ENCODE measurements at places on chromosomes 16 and 17.

DNA sequence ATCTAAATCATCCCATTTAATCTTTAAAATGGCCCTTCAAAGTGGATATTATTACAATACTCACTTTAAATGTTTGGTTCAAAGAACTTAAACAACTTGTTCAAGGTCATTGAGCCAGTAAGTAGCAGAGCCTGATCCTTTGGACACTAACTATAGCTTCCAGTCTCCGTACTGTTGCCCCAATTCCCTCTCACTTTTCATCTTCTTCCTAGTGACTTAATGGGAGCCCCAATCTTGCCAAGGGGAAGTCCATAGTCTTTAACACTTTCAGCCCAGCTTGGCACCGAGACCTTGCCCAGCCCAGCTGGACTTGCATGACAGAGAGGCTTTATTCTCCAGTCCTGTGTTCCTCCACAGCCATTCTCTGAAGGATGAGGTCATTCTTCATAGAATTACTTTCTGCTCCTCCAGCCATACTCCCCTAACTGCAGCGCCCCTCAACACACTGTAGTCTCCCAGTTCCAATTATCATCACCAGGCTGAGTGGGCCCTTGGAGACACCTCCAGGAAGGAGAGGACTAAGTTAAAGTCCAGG lies 49.2 kb upstream of the NLK start:
- no peak for DNase-seq

DNA sequence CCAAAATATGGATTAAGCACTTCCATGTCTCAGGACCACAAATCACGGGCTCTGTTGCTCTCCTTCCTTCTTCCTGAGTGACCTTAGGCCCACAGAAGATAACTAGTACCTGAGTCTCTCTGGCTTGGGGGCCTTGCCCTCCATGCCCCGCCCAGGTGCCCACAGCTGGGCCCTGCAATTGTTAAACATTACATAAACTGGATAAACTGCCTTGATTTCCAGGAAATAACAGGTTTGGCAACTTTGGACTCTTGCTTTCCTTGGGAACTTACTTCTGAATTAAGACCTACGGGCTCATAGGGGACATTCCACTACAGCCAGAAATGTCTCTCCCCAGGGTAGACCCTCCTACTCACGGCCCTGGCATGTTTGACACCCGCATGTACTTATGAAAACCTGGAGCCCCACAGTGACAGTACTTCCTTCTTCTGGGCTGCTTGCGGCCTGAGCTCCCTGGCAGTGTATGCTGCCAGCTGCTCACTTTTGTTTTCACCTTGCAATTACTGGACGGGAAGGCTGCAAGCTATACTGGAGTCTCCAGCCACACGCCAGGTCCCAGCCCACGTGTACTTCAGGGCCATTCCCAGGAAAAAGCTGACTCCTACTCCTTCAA lies 2.3 kb upstream of the UBALD2 start:
- no peak for DNase-seq

- DNase-seq = no peak
These were observed 16.1 kb downstream of the ACE start for GRCh38 chr17:63492940-63493339.

DNA sequence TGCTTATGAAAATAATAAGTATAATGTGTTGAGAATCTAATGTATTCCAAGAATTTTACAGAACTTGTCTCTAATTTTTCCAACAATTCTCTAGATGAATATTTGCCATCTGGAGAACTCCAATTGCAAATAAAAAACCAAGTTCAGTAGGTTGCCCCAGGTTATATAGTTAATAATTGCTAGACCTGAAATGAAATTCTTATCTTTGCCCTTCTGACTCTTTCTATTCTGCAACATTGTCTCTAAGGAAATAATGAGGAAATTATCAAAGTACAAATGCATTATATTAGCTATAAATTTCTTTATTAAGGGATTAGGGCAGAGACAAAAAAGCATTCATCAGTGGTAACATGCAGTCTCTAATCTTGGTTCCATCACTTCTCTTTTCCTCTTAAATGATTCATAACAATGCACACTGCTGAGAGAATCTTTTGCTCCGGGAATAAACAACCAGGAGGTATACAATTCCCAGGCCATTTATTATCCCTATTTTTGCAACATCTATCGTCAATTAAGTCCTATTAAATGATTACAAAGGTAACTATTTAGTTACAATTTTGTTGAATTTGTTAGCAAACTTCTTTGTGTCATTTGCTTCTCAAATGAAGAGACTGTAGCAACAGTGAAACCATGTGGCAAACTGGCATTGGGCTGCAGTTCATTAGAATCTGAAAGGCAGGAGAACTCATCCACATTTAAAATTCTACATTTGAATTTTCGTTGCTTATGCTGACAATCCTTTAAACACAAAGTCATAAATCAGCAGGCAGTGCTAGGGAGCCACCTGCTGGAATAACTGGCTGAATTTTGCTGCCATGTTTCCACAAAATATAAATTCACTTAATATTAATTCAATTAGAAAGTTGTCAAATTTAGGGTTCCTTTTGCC lies 349.6 kb downstream of the KIF2B start:
- DNase-seq = no peak

DNA sequence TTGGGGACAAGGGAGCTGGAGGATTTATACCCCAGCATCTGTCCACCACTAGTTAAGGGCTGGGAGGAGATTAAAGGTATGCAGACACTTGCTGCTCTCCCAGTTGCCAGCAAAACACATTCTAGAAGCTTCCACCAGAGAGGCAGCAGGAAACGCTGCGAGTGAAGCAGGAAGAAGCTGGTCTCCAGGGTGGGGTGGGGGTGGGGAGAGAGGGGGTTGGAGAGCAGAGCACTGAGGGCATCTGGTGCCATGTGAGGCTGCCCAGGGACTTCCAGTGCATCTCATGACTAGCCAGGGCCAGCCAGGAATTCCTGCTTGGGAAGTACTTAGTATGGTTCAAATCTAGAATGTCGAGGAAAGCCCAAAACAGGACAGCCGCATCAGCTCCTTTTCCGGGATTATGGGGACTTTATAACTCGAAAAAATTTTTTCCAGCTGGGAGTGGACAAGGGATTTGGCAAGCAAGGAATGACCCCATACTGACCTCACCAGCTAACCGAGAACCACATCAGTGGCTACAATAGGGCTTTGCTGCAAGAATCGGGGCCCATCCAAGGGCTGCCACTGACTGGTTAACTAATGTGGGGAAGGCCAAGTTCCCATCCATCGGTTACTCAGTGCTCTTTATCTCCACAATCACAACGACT lies 26.2 kb upstream of the AXIN2 start:
- DNase-seq = no peak

DNA sequence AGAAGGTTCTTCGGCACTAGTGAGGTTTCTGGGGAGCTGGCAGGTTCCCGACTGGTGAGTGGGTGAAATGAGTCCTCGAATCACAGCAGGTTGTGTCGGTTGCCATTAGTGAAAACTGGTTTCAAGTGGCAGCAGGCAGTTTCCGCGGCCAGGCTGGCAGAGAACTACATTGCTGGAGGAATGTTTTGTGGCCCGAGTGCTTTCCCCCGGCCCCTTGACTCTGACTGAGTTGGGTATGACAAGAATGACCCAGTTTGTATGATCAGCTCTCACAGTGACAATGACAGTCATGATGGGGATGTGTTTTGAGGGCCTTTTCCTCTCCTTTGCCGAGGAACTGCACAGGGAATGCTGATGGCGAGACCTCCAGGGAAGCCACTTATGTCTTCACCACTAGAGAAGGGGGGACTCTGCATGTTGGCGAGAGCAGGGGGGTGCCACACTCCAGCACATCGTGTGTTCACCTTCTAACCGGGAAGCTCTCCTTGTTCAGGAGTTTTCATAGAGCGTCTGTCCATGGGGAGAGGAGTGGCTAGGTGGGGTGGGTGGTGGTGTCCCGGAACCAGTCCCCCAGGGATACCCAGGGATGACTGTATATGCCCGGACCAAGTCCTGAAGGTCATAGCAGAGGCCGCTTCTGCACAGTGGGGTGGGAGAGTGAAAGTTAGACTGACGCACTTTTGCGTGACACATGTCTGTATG lies 206.0 kb upstream of the CHMP6 start:
- DNase-seq = no peak

- no peak for DNase-seq
These were observed 27.3 kb downstream of the TXNDC11 start for GRCh38 chr16:11715246-11715947.

Data from NCI-H2081 treated with DMSO at 0.1 percent for 48 hours (cell line).